ENCODE measurements at places on chromosomes 4 and X. TPM values are rescaled to one million over a fixed set of nuclear protein-coding genes. Genes with fewer than 3 reads are reported as not detected.
A peak's percentile ranks its signal among the peaks of the same experiment; 100 is the strongest.

DNA sequence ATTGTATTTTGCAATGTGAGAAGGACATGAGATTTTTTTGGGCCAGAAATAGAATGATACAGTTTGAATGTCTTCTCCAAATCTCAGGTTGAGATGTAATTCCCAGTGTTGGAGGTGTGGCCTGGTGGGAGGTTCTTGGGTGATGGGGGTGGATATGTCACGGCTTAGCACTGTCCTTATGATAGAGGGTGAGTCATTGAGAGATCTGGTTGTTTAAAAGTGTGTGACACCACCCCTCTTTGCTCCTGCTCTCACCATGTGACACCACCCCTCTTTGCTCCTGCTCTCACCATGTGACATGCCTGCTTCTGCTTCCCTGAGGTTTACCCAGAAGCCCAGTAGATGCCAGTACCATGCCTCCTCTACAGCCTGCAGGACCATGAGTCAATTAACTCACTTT lies 1226.9 kb downstream of the PCDH7 start:
- no peak for DNase-seq
- H3K36me3 ChIP-seq, result no peaks in the 10 kb centered on the region
- H3K27ac ChIP-seq, result no peak overlapping the region
- no peaks in the 10 kb centered on the region for H3K4me1 ChIP-seq
- H3K27me3 ChIP-seq, result no peaks in the 10 kb centered on the region

- no peak overlapping the region for H3K27ac ChIP-seq
- H3K36me3 ChIP-seq, result peaks cover 2% of the 10 kb centered on the region
- H3K4me3 ChIP-seq, result no peak overlapping the region
- peaks cover 28% of the 10 kb centered on the region for H3K4me1 ChIP-seq
Observed at GRCh38 chrX:2501559-2502102, 855 bp upstream of the DHRSX start.

- H3K4me3 ChIP-seq, result no peak overlapping the region
- H3K36me3 ChIP-seq, result no peaks in the 10 kb centered on the region
- DNase-seq, result no peak
- no peak overlapping the region for H3K27ac ChIP-seq
Observed at GRCh38 chrX:96753230-96753629, 68.6 kb downstream of the DIAPH2 start.

DNA sequence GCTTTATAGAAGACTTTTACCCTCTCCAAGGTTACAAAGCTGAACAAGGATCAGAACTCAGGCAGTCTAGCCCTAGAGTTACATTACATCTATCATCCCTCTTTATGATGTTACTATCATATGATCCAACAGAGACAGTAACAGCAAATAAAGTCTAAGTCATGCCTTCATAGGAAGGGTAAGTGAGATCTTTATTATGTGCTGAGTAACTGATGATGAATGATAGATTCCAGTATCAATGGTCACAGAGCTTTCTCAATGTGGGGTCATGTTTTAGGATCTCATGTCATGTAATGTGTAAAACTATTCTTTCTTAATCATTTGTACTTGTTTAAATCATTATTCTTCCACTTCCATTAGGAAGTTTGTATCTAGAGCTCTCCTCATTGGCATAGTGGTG lies 22.8 kb downstream of the ELOVL6 start:
- no peak for DNase-seq
- H3K27ac ChIP-seq, result no peak overlapping the region
- no peak overlapping the region for H3K4me3 ChIP-seq
- H3K4me1 ChIP-seq, result no peaks in the 10 kb centered on the region
- peaks cover 5% of the 10 kb centered on the region for H3K36me3 ChIP-seq
- H3K27me3 ChIP-seq, result no peaks in the 10 kb centered on the region

- no peaks in the 10 kb centered on the region for H3K36me3 ChIP-seq
- H3K27ac ChIP-seq, result no peak overlapping the region
- no peak for DNase-seq
- no peak overlapping the region for H3K4me3 ChIP-seq
- peaks cover 4% of the 10 kb centered on the region for H3K4me1 ChIP-seq
- H3K27me3 ChIP-seq, result no peaks in the 10 kb centered on the region
Observed at GRCh38 chr4:101695176-101695575, 95.4 kb upstream of the BANK1 start.

DNA sequence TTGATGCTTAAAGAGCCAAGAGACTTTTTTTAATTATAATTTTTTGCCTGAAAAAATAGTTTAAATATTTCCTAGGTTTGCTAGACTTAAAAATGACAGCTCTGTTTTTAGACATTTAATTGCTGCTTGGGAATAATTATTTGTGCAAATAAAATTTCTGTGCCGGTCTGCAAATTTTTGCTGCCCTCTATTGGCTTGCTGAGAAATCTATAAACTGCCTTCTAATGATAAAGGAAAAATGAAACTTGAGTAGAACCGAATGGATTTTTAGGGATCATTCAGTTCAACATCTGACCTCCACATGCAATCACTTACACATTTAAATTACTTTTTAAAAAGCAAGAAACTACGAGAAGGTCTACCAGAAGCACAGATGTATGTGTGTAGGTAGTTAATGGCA lies 434.0 kb downstream of the FAM133A start:
- no peak for DNase-seq
- H3K4me3 ChIP-seq, result no peak overlapping the region
- H3K27ac ChIP-seq, result no peak overlapping the region
- no peaks in the 10 kb centered on the region for H3K4me1 ChIP-seq

- no peak overlapping the region for H3K27ac ChIP-seq
- no peak overlapping the region for H3K4me3 ChIP-seq
- H3K36me3 ChIP-seq, result no peaks in the 10 kb centered on the region
- H3K4me1 ChIP-seq, result no peaks in the 10 kb centered on the region
- no peak for DNase-seq
- H3K27me3 ChIP-seq, result no peaks in the 10 kb centered on the region
Observed at GRCh38 chr4:76364763-76365162, 56.2 kb downstream of the CCDC158 start.

DNA sequence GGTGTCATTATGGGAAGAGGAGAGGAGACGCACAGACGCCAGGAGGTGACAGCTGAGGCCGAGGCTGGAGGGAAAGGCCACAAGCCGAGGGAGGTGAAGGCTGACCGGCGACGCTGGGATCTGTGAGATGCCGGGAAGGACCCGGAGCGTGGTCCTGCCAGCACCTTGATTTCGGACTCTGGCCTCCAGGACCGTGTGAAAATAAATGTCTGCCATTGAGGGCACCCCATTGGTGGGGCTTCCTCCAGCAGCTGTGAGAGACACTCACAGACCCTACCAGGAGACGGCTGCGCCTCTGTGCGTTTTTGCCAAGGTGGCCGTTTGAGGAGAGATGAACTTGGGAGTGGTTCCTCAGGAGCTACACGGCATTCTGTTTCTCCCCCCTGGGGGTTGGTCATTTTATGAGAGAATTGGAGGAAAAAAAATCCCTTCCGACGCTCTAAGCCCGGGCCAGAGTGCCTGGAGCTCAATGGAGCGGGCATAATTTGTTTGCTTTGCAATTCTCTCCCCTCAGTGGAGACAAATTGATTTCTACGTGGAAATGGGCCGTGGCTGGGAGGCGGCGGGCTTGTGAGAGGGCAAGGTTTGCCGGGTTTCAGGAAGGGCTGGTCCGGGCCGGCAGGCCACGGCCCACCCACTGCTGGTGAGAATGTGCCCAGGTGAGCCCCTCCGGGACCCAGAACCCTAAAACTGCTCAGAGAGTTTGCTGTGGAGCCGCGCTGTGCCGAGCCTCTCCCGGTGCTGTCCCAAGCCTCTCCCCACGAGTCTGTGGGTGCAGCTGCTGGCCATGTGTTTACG lies 53.9 kb downstream of the CPZ start:
- peaks cover 54% of the 10 kb centered on the region for H3K27me3 ChIP-seq
- no peak for DNase-seq
- no peaks in the 10 kb centered on the region for H3K36me3 ChIP-seq
- no peaks in the 10 kb centered on the region for H3K4me1 ChIP-seq
- no peak overlapping the region for H3K27ac ChIP-seq

- no peaks in the 10 kb centered on the region for H3K27me3 ChIP-seq
- H3K27ac ChIP-seq, result no peak within 1 kb of the TSS
- no peaks in the 10 kb centered on the region for H3K36me3 ChIP-seq
- peak within 1 kb of the TSS; percentile 49 for H3K4me3 ChIP-seq
- DNase-seq, result peak; percentile 52
- peaks cover 4% of the 10 kb centered on the region for H3K4me1 ChIP-seq
Observed at GRCh38 chr4:40629401-40630334, at the start of gene RBM47. Gene RBM47, minus strand, starts transcription at chr4:40629864. Its CDS starts 190,971 bp downstream, at chr4:40438893.

GRCh38 chr4:19945979-19946380 lies 305.7 kb upstream of the SLIT2 start:
- H3K27ac ChIP-seq, result no peak overlapping the region
- H3K27me3 ChIP-seq, result no peaks in the 10 kb centered on the region
- no peak overlapping the region for H3K4me3 ChIP-seq

GRCh38 chrX:151510203-151510602 lies 53.3 kb upstream of the PASD1 start:
- H3K4me3 ChIP-seq, result no peak overlapping the region
- DNase-seq, result no peak
- no peak overlapping the region for H3K27ac ChIP-seq
- H3K36me3 ChIP-seq, result no peaks in the 10 kb centered on the region
- H3K4me1 ChIP-seq, result no peaks in the 10 kb centered on the region
- peaks cover 4% of the 10 kb centered on the region for H3K27me3 ChIP-seq

DNA sequence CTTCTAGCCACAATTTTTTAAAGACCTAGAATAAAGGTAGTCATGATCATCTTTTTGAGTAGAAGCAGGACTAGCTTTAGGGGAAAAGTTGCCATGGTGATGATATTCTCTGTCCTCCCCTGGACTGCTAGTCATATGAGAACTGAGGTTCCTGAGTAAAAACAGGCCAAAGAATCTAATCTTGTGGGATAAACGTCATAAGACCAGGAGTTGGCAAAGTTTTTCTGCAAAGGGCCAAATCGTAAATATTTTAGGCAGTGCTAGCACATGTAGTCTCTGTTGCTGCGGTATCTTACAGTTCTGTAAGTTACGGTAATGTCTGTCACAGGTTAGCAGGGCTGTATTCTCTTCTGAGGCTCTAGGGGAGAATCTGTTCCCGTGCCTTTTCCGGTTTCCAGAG lies 3.4 kb downstream of the PRPS2 start:
- no peaks in the 10 kb centered on the region for H3K27me3 ChIP-seq
- H3K4me3 ChIP-seq, result no peak overlapping the region
- no peaks in the 10 kb centered on the region for H3K36me3 ChIP-seq
- no peak for DNase-seq
- H3K4me1 ChIP-seq, result no peaks in the 10 kb centered on the region
- no peak overlapping the region for H3K27ac ChIP-seq

GRCh38 chr4:84070289-84070688 lies 428.8 kb downstream of the NKX6-1 start:
- H3K27me3 ChIP-seq, result no peaks in the 10 kb centered on the region
- peak; percentile 4 for DNase-seq
- H3K36me3 ChIP-seq, result no peaks in the 10 kb centered on the region

DNA sequence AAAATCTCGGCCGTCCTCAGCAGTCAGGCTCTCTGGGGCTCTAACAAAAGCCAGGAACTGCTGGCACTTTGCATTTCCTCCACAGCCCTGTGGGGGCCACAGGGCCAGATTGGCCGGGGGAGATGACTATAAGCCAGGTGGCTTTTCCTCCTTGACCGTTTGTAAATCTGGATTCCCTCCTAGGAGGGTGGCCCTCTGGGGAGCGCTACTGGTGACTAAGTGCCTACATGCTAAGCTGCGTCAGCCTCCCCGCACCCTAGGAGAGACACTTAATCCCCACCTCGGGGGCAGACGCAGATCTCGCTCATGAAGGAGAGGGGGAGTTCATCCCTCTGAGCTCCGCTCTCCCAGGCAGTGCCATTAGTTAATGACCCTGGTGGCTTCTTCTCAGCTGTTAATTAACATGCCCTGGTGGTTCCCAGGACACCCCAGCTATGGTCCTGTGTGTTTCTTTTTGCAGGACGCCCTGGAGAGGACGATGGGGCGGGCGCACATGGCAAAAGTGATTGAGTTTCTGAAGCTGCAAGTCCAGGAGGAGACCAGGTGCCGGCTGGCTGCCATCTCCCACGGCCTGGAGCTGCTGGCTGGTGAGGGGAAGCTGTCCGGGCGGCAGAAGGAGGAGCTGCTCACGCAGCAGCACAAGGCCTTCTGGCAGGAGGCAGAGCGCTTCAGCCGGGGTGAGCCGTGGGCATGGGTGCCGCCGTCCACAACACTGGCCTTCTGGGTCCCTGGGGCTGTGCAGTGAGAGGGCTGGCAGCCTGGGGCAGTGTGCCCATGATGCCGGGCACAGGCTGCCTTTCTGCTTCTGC lies 41.6 kb downstream of the EVC start:
- H3K4me1 ChIP-seq, result peaks cover 7% of the 10 kb centered on the region
- no peak overlapping the region for H3K27ac ChIP-seq
- H3K4me3 ChIP-seq, result no peak overlapping the region
- H3K27me3 ChIP-seq, result no peaks in the 10 kb centered on the region
- DNase-seq, result peak; percentile 56

Gene PROM1
- total RNA-seq, result 13.9 TPM

Gene IQCM
- total RNA-seq, result not detected

Gene TRIM75
- not detected for total RNA-seq

Gene CLCN4
- 1.7 TPM for total RNA-seq

Gene SPON2
- total RNA-seq, result 4.8 TPM

Gene IBSP
- total RNA-seq, result not detected

Gene BEX2
- total RNA-seq, result 49.4 TPM

Gene USP11
- 134 TPM for total RNA-seq

Gene TFDP3
- 0.35 TPM for total RNA-seq

Gene SYNPO2
- total RNA-seq, result 0.20 TPM

Gene TIMP1
- total RNA-seq, result 386 TPM

Gene RNF128
- total RNA-seq, result not detected

Gene XK
- total RNA-seq, result 0.74 TPM

Gene UCHL1
- total RNA-seq, result 908 TPM
